ENCODE measurements at places on chromosomes 11 and 22.

GRCh38 chr11:42205518-42205917 lies 746.1 kb upstream of the LRRC4C start:
- no peak for DNase-seq

- DNase-seq, result peak; percentile 82
These were observed 10.5 kb downstream of the NUMA1 start for GRCh38 chr11:72069787-72070251.

DNA sequence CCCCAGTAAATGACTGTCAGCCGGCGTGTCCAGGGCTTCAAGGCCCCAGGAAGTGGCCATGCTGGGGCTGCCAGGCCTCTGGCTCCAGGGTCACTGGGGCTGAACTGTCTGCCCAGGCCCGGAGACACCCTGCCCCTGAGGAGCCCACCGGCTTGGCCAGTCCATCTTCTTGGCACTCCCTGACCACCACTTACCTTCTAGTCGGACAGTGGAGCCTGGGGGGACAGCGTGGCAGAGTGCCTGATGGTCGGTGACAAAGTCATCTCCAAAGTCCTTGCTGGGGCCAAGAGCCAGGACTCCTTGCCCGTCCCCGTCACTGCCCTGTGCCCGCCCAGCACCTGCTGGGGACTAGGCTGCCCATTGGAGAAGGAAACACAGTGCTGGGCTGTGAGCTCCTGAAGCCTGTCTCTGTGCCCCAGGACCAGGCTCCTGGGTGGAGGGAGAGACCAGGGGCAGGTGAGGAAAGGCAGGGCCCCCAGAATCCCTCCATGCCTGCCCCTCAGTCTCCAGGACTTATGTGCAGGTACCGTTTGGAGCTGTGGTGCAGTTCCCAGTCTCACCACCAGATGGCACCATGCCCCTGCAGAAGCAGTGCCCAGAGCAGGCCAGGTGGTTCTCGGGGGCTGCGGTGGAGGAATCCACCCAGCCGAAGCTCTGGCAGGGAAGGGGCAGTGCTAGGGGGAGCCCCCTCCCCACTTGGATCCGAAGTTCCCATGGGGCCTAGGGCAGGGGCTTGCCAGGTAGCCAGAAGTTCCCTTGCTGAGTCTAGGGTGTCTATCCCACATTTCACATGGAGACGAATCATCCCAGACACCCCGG lies 6.0 kb upstream of the CCDC188 start:
- DNase-seq, result peak; percentile 27

- DNase-seq, result no peak
These were observed 79.2 kb downstream of the TRMU start for GRCh38 chr22:46414704-46415103.

DNA sequence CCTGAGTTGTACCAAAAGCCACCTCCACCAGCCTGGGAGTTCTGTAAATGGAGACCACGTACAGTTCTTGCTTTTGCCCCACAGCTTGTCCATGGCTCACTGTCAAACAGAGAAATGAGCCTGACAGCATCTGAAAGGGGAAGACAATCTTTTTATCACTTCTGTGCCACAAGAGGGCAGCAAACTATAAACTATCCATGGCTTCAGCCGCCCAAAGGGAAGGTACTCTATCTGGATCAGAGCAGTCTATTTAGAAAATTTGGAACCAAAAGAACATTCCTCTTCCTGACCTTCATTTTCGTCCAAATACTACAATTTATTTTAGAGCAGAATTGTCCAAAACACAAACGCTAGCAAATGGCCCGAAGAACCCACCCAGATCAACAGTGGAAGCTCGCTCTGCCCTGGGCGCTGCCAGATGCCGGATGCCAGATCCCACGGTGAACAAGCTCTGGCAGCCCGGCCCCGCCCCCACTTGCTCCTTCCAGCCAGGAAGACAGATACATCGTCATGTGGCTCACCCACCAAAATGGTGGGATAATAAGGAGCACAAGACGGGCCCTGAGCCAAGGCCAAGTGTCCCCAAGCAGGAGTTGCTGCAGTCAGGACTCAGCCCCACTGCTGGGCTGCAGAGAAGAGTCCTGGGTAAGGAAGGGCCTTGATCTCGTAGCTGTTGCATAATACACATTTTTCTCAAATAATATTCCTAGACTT lies 23.9 kb upstream of the SCGB1A1 start:
- DNase-seq, result peak; percentile 46

DNA sequence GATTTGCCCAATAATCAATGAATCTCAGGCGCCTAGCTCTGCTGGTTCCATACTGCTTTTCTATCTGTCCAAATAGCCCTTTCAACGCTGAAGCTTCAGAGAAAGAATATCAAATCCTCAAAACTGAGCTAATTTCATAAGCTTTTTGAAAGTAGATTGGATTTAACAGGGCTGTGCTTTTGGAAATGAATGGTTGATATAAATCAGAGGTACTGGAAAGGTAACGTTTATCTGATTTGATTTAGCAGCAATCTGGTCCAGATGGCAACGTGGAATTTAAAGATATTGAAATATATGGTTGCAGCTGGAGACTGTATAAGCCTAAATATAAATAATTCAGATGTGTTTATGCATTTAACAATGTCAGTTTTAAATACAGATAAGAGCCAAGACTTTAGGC lies 229.5 kb upstream of the MPPED2 start:
- no peak for DNase-seq

DNA sequence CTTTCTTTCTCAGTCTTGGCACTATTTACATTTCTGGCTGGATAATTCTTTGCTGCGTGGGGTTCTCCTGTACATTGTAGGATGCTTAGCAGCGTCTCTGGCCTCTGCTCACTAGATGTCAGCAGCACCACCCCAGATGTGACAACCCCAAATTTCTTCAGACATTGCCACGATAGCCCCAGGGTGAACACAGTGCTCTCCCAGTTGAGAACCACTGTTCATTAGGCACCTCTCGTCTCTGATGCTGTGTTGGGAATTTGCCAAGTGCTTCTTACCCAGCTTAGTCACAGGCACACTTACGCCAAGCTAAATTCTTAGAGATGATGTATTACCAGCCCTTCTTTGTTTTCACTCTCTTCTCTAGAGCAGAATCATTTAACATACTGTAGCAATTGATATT lies 9.4 kb downstream of the TRIM6 start:
- no peak for DNase-seq

DNA sequence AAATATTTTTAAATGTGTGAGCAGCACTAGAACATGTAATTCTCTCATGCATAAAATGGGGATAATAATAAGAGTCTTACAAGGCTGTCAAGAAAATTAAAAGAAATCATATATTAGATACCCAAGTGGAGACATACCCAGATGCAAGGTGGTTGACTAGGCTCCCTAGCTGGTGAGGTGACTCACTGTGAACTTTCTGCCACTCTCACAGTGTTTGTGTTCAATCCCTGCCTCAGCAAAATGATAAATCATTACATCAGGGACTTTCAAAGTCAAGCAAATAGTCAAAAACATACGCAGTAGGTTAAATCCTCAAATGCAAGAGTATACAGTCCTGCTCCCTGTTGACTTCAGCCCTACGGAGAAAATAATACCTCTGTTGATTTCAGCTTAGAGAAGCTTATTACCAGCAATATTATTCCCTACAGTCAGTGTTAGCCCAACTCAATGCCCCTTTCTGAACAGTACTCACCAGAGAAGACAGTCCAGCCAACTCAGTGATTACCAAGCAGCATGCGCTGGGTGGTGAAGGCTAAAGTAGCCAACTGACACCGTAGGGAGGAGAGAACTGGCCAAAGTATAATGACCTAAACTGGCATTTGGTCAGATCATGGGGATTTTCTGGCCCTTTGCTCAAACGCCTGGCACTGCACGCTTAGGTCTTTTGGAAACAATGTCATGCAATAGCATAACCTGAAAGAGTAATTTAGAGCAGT lies 73.1 kb upstream of the BARX2 start:
- DNase-seq, result no peak

DNA sequence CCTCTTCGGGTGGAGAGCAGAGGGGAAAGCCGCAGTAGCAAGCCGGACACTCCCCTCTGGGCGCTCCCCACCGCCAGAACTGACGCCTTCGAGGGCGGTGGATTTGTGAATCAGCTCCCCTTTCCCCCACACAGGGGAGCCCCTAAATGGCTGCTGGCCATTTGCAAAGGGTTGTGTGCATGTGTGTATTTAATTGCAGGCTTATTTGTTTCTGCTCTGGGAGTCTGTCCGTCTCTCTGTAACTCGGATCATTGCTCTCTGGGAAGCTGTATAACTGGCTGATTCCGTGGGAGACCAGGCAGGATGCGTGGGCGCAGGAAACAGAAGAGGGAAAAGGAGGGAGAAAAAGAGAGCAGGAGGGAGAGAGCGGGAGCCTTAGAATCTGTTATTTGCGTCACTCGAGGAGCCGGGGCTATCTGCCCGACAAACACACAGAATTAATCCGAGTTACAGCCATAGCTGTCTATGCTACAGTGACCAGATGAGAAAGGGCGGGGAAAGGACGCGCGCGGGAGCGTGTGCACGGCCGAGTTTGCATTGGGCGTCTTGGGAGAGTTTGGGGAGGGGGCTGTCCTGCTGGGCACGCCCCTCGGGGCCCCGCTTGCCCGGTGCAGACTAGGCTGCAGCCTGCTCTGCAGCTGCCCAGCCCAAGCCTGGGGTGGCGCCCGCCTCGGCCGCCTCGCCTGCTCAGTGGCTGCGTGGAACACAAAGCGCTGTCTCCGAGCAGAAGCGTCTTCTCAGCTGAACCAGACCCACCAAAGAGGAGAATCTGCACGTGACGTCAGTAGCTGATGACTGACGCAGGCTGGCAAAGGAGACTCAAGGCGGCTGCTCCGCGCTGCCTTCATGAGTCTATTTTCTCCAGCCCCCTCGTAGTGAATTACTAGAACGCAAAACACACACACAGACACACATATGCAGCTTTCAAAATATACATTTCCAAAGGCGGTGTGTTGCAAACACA lies 105.3 kb upstream of the HSD17B12 start:
- DNase-seq, result no peak

DNA sequence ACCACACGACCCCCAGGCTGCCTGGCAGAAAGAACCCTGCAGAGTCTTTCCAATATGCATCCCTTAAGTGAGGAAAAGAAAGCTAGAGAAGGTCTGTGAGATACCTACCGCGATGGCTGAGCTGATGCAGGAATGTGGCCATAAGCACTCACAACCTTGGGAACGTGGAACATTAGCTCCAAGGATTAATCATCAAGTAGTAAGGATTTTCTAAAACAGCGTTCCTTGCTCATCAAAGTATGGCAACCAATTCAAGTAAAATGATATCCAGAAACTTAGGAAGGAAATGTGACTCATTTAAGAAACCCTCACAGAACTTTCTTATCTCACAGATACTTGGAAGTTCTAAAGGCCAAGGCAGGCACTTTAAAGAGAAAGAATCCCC lies 12.8 kb downstream of the PACSIN2 start:
- no peak for DNase-seq

- DNase-seq, result no peak
These were observed 57.4 kb downstream of the LRP5 start for GRCh38 chr11:68369756-68370155.

DNA sequence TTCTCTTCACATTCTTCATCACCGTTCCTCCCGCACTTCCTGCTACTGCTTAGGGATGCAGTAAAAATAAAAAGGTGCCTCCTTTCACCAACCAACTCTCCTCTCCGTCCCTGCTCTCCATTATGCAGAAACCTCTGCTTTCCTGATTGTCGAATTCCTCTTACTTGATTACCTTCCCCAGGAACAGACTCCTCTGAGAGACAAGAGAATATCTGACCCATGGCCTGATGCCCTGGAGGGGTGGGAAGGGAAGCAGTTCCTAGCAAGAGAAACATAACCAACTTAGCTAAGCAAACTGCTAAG lies 80.9 kb downstream of the TRIM29 start:
- no peak for DNase-seq

- DNase-seq, result no peak
These were observed 889.4 kb upstream of the TENM4 start for GRCh38 chr11:80330264-80330663.

GRCh38 chr22:35683560-35683959 lies 34.1 kb upstream of the APOL5 start:
- no peak for DNase-seq

- DNase-seq, result no peak
These were observed 837 bp upstream of the BID start for GRCh38 chr22:17774926-17775685.

- DNase-seq, result no peak
These were observed 56.3 kb downstream of the RPS6KA4 start for GRCh38 chr11:64415286-64415685.

Data from LNCaP clone FGC (cell line).